Stimulated activated CD4-positive, alpha-beta T cell treated with anti-CD3 and anti-CD28 coated beads, Interleukin-4, amount 100 ng/mL, for 1 hour (primary cell): ENCODE measurements at places on chromosomes 16 and 17.

GRCh38 chr17:16214190-16215001, 938 bp downstream of the NCOR1 start:
- no peak for DNase-seq

- DNase-seq, result no peak
Observed at GRCh38 chr16:48462106-48462740, 77.0 kb upstream of the SIAH1 start.

DNA sequence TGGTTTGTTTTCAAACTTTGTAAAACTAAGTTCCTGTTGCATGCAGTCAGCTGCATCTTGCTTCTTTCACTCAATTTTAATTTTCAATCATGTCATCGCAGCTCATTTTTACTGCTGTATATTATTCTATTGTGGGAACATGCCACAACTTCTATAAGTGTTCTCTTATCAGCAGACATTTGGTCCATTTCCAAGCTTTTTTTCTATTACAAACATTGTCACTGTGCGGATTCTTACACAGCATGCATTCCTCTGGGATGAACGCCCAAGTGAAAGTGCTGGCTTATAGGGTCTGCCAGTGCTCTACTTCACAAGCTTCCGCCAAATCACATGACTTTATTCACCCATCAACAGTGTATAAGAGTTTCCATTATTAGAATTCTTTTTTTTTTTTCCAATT, 22.7 kb downstream of the GINS3 start:
- DNase-seq, result no peak

- no peak for DNase-seq
Observed at GRCh38 chr17:80667462-80668277, 123.0 kb downstream of the RPTOR start.

GRCh38 chr16:47036201-47036600, 62.7 kb upstream of the DNAJA2 start:
- DNase-seq, result no peak

GRCh38 chr17:49465331-49465903, 29.7 kb upstream of the NGFR start:
- no peak for DNase-seq

- DNase-seq, result no peak
Observed at GRCh38 chr17:40522961-40523310, 21.5 kb upstream of the TNS4 start.

DNA sequence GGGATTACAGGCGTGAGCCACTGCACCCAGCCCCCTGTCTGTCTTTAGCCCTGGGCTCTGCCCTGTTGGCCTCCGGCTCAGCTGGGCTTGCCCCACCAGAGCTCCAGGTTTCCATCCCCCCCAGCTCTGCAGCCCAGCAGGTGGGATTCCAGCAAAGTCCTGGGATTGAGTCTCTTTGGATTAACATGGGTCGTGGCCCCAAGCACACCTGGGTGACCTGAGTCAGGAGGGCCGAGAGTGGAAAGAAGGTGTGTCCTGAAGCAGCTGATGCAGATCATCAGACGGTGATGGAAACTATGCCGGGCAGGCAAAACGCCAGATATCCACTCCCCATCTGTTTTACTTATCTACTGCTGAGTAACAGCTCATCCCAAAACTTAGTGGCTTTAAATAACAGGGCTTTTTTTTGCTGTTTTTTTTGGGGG, 72.5 kb downstream of the KNOP1 start:
- no peak for DNase-seq

DNA sequence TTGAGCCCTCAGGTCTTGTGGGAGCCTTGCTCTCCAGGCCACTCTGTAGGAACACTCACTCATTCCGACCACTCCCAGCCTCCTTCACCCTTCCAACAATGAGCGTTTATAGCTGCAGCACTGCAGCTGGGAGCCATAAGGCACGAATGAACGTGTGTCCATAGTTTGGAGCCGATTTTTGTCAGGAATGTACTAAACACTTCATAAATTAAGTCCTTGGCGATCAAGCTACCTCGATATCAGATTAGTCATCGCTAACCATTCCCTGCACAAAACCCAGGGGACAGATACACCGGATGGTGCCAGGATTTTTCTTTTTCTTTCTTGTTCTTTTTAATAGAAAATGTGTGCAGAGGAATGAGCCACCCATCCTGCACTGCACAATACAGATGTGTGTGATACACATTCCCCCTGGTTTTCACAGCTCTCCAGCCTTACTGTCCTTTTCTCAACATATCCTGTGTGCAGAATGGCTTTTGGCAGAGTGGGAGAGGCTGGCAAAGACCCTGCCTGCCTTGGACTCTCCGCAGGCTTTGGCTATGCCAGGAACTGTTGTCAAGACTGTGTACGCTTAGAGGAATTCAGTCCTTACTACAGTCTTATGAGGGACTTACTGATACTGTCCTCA, 68.4 kb upstream of the ELAC2 start:
- no peak for DNase-seq

- no peak for DNase-seq
Observed at GRCh38 chr17:28118362-28118761, 75.9 kb downstream of the NLK start.

DNA sequence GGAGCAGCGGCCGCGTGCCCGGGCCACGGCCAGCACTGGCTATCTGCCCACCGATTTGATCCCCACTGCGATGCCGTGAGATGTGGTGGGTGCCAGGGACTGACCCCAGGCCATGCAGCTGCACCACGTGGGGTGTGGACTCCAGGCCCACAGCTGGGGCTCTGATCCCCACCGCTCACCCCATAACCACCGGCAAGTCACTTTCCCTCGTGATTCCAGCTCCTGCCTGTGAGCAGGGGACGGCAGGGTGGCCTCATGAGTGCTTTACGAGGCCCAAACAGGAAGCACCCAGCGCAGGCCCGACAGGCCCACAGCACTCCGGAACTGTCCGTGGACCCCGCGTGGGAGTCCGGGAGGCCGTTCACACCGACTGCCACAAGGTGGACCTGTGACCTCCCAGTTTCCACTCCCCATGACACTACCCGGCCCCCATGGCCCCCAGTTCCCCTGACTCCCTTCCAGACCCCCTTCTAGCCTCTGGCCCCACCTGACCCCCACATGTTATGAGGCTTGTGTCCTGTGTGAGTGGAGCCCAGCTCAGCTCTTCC, 616 bp downstream of the PTX4 start:
- no peak for DNase-seq

- DNase-seq, result no peak
Observed at GRCh38 chr16:12002447-12003006, 26.0 kb downstream of the SNX29 start.

GRCh38 chr16:85048921-85049562, 21.4 kb downstream of the KIAA0513 start:
- no peak for DNase-seq

GRCh38 chr17:39261286-39261685, 35.5 kb upstream of the STAC2 start:
- peak; percentile 43 for DNase-seq

DNA sequence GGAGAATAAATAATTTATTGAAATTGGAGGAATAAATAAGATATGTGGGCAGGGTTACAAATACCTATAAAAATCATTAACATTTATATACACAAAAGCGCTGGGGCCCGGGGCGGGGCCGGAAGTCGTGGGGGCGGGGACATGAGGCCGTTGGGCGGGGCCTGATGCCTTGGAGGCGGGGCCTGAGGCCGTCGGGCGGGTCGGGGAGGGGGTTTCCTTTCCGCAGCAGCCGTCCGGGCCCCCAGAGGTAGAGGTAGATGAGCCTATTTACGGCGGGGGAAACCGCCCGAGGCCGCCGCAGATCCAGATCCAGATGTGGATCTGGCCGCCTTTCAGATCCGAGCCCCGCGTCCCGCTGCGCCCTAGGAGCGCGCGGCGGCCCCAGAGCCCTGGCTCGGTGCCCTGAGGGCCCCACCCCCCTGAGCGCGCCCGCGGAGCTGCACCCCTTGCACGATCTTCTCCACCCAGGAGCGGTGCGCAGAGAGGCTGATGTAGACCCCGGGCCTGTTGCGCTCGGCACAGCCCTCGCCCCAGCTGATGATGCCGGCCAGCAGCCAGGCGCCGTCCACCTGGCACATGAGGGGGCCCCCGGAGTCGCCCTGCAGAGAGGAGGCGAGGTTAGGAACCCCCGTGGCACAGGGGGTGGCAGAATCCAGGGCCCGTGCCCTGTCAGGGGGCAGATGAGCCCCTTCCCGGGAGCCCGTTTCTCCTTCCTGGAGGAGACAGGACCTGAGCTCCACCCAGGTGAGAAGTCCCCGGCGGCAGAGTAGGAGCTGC, 5.1 kb downstream of the PRSS22 start:
- no peak for DNase-seq

DNA sequence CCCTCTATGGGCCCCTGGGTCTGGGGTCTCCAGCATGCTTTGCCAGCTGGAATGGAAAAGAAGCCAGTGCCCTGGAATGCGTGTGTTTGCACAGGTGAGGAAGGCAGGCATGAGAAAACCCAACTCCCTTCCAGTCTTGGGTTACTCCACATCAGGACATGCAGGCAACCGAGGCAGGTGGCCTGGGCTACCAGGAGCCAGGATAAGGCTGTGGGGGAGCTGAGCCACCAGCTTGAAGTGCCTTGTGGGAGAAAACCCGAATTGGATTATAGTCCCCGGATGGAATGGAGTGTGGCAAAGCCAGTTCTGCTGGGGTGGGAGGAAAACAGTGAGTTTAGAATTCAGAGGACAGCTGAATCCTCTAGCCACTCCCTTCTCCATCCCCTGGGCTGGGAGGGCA, 7.2 kb downstream of the SRCIN1 start:
- no peak for DNase-seq
